Cardiac atrium fibroblast (primary cell): ENCODE measurements at places on chromosomes 2 and 18. TPM values are rescaled to one million over a fixed set of nuclear protein-coding genes. Genes with fewer than 3 reads are reported as not detected.

The MOGAT1 gene
- total RNA-seq = not detected in 2 replicates

The MYO3B gene
- total RNA-seq = under 0.01 TPM in 1 of 2 replicates, not detected in the other

The TSGA10 gene
- total RNA-seq = 0.16 and 0.18 TPM in 2 replicates

The IL1RN gene
- not detected in 2 replicates for total RNA-seq

The TYMS gene
- total RNA-seq = 13.7 and 19.1 TPM in 2 replicates

The TMSB10 gene
- total RNA-seq = 7,898 and 10,549 TPM in 2 replicates

The SFT2D3 gene
- 3.7 and 4.0 TPM in 2 replicates for total RNA-seq

The BAZ2B gene
- 16.1 and 22.0 TPM in 2 replicates for total RNA-seq

The IL18R1 gene
- total RNA-seq = 4.5 and 5.3 TPM in 2 replicates

The TBR1 gene
- total RNA-seq = not detected in 2 replicates

The TTN gene
- under 0.01 and 0.18 TPM in 2 replicates for total RNA-seq

The REG1B gene
- total RNA-seq = not detected in 2 replicates

The ADCYAP1 gene
- not detected in 2 replicates for total RNA-seq

The SLC8A1 gene
- total RNA-seq = 4.2 and 6.5 TPM in 2 replicates

The RNF152 gene
- 3.6 and 4.4 TPM in 2 replicates for total RNA-seq

The ATOH8 gene
- total RNA-seq = 115 and 129 TPM in 2 replicates
